Vagina (tissue), 2 donors: ENCODE measurements at places on chromosomes 16 and 17.
A peak's percentile ranks its signal among the peaks of the same experiment; 100 is the strongest.

DNA sequence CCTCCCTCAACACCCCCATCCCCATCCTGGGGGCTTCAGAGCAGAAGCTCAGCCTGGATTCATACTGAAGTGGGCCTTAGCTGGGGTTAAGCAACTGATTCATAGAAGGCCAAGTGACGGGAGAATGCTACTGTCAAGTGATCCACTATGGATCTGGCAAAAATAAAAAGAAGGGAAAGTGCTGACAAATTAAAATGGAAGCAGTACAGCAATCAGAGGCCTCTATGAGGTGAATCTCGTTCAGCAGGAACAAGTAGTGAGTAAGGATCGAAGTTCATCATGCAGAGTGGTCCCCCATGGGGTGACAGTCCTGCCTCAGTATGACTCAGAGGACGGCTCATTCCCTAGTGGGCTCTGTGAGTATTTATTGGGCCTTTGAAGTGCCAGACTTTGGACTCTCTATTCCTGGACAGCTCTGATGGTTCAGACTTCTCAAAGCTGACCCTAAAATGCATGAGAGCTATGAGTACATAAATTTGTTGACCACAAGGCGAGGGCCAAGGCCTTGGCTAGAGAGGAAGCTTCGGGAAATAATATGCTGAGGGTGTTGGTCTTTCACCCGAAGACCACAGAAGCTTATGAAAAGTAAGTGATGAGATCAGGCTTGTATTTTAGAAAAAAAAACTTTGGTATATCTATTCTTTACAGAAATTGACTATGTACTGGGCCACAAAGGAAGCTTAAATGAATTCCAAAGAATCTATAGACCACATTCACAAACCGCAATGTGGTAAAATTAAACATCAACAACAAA lies 5.3 kb upstream of the NSMCE1 start:
- peak; percentile 70 for DNase-seq

DNA sequence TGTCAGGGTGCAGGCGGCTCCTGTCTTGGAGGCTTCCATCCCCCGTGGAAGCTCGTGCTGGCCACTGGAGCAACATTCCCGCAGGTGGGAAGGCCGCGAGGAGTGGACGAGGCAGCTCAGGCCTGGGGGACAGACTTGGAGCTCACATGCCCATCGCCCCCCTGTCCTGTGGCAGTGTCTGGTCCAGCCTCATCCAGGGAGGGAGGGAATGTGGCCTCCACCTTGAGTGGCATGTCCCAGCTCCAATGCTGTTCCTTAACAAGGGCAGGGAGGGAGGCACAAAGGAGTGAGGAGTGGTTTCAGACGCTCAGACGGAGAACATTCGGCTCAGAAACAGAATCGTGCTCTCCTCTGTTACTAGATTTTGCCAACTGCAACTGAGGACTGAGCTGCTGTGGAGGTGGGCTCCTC lies 159.4 kb upstream of the CHMP6 start:
- DNase-seq: no peak

- DNase-seq: no peak
These were observed 42.0 kb downstream of the AXIN2 start for GRCh38 chr17:65519462-65519861.

- DNase-seq: no peak
These were observed 23.4 kb upstream of the SSTR2 start for GRCh38 chr17:73141411-73141810.

GRCh38 chr17:31738067-31738466 lies 121.0 kb downstream of the COPRS start:
- DNase-seq: no peak

DNA sequence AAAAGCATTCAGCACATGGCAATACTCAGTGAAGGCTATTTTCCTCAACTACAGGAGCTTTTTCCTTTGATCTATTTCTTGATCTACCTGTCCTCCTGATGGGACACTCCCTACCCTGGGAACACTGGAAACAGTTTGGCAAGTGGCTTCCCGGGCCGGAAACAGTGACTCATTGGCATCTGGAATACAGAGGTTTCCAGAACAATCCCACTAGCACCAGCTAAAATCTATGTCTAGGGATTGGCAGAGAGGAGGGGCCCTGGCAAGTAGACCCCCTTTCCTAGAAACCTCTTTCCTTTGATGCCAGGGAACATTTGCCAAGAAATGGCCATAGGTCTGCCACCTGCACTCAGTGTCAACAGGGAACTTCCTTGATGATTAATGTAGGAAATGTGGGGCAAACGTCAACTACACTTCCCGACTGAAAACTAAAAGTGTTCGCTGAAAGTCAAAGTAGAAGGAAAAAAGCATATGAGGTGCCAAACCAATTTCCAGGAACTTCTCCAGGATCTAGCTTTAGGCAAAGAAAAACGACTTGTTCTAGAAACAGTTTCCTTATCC lies 30.4 kb upstream of the FBXW10B start:
- no peak for DNase-seq

- no peak for DNase-seq
These were observed 10.3 kb downstream of the CENPV start for GRCh38 chr17:16342979-16343378.

DNA sequence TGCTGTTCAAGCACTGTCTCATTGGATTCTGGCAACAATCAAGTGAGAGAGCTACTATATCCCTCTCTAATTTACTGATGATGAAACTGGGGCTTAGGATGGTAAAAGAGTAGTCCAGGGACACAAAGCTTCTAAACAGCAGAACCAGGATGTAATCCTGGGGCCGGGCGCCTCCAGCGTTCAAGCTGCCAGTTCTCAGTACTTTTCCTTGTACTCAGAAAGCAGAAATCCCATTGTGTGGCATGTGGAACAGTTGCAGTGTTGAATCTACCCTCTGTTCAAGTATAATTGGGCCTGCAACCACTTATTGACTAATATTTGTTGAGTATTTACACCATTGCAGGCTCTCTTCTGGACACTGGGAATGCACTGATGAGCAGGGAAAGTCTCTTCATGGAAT lies 14.5 kb upstream of the CDH13 start:
- DNase-seq: no peak

- no peak for DNase-seq
These were observed 170.3 kb downstream of the MAF start for GRCh38 chr16:79430191-79430678.

DNA sequence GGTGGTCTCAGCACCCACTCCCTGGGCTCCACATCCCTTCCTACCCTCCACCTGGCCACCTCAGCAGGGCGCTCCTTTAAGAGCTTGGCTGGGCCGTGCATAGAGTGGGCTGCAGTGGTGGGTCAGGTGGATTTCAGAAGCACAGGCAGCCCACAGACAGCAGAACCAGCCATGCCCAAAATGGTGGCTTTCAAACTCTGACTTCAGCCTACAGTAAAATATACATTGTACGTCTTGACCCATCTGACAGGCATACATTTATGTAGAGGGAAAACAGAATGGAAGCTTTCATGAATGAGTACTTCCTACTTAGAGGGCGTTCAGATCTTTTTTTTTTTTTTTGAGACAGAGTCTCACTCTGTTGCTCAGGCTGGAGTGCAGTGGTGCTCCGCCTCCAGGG lies 26.0 kb upstream of the LASP1NB start:
- no peak for DNase-seq
